CD4-positive, alpha-beta T cell treated with Interleukin-4 for 1 hour (primary cell): ENCODE measurements at places on chromosomes 16 and 17.

DNA sequence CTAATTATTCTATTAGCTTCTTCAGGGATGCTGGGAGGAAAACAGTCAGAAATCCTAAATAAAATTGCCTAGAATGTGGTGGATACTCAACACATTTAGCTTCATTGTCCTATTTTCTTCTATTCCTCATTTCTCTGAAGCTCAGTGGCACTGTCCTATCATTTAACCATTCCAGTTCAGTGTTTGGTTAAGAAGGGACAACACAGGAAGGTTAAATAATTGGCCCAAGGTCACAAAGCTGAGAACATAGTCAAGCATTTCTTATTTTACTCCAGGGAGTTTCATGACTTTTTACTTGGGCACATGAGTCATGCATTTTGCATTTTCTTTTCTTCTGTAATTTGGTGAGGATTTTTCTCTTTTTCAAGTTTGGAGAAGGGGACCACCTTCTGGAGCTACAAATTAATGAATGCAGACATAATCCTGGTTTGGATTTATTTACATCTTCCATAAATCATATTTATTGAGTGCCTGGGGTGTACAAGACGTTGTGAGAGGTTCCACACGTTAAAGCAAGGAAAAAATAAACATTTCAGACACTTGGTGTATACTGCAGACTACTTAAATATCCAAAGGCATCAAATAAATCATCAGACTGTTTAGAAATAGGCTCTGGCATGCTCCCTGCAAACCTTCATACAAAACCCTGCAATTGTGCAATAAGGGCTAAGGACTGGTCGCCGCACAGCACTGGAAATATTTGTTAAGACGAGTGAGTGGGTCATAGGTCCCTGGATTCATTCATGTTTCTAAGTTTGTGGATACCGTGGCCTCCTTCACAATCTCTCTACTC is 263.9 kb downstream of the MAF start:
- DNase-seq = no peak

GRCh38 chr17:29954405-29954804 is 13.0 kb downstream of the EFCAB5 start:
- no peak for DNase-seq

GRCh38 chr17:14340857-14341754 is 40.2 kb downstream of the HS3ST3B1 start:
- DNase-seq = no peak

DNA sequence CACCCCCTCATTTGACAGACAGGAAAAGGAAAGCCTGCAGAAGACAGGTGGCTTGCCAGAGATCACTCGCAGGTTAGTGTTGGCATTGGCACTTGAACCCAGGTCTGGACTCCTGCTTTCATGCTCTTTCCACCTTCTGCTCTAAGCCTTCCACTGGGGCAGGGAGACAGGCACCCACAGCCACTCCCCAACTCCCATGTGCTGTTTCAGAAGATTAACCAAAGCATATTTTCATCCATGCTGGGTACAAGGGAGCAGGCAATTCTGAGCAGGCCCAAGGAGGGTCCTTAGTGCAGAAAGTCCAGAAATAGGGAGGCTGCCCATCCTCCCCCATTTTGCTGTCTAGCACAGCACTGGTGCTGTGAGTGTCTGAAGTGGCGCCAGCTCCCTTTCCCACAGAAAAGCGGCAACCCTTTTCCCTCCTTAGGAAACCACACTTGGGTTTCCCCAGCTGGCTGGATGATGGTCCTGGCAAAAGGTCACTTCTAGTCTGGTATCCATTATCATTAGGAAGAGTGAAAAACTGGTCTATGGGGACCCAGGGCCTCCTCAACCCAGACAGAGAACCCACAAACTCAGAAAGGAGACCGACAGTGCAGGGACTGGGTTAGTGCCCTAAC is 2.0 kb upstream of the CAVIN1 start:
- DNase-seq = no peak

DNA sequence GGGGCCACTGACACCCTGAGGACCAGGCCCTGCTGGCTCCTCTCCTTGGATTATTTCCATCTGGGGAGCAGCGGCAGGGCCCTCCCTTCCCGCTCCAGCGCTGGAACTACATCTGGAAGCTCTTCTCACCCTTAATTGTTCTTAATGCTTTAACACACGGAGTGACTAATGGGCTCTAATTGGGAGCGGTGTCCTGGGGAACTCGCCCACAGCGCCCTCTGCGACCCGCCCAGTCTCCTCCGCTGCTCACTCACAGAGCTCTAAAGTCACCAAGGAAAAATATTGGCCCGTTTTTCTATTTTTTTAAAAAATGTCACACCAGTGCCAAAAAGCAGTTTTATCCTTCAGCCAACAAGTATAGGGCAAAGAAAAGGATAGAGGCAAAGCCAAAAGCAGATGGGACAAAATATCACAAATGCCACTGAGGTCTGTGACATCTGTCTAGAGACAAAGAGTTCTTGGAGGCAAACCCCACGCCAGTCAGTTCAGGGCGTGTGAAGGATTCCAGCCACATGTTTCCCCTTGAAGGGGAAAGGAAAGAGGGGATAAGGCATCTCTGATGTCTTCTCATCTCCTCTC is 134.7 kb downstream of the RBFOX3 start:
- DNase-seq = no peak

GRCh38 chr16:16871196-16871595 is 492.3 kb downstream of the NPIPA7 start:
- no peak for DNase-seq

DNA sequence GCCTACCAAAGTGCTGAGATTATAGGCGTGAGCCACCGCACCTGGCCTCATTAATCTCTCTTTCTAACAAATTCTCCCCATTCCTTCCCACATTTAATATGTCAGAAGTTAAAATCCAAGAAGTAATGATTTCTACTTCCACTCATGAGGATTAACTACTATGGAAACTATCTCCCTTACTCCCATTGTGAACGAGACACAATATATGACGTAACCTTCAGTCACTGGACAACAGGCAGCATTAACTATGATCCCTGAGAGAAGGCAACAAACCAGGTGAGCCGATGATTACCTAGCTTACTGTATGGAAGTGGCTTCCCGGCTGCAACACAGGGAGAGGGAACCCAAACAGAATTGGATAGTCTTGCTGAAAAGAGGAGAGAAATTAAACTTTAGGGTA is 20.0 kb downstream of the GLG1 start:
- no peak for DNase-seq

DNA sequence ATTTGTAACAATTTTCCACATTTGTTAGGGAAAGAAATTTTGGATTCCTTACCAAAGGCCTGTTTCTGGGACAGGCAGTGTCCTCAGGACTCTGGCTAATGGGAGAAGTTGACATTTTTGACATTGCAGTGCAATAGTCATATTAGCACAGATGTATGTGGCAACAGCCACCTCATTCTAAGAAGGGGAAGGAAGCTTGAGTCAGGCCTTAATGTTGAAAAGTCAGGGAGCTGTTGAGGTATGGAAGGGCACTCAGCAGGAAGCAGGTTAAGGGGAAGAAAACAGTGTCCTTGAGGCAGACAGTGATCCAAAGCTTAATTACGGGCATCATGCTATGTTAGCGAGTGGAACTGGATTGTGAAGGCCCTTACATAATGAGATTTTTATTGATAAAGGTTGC is 20.9 kb downstream of the AKTIP start:
- peak; percentile 30 for DNase-seq

- peak; percentile 71 for DNase-seq
Observed at GRCh38 chr17:66301864-66302741, at the start of gene PRKCA. Gene PRKCA (plus strand): TSS chr17:66302613.

GRCh38 chr17:3892095-3892998 is 506 bp downstream of the CAMKK1 start:
- DNase-seq = peak; percentile 85

DNA sequence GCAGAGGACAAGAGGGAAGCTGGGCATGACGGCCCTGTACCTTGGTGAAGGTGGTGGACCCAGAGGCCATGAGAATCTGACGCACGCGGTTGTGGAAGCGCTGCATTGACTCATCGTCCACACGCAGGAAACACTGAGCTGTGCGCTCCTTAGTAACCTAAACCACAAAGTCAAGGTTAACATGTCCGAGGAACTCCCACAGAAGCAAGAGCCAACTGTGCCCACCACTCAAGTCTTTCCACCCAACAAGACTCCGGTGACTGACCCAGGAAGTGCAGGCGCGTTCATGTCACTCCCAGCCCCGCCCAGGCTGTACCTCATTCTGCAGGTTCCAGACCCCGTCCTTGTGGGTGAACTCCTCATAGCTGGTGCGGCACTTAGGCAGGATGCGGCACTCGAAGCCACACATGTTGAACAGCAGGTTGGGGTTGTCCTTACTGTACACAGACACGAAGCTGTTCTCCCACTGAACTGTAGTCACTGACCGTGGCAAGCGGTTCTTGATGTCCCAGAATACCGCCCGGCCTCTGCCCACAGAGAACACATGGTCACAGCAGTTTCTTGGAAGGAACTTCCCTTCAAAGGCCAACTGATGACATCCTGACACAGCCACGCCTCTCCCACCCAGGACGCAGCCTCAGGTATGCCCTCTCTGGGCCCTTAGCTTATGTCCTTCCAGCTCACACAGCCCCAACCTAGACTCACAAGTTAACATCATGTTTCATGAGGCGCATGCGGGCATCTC is 11.5 kb downstream of the PRPF8 start:
- DNase-seq = no peak

DNA sequence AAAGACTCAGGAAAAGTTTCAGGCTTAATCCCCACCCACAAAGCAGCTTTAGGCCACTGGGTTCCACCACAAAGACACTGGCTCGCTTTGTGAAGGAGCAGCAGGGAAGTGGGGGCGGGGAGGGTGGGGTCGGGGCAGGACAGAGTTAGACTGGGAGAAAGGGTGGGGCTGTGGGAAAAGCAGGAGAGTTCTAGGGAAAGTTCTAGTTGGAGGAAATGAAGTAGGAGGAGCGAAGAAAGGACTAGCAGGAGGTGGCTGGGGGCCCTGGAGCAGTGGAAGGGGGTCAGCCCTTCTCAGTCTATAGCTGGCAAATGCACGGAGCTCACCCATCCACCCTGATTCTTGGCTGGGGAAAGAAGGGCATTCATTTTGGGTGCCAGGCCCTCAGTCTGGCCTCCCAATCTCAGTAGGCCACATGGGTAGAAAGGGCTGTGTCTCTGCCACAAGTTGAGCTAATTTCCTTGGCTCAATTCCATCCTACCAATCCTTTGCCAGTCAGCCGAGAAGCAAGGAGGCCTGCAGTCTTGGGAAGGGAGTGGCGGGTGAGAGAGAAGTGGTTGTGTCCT is 4.6 kb downstream of the INPP5K start:
- no peak for DNase-seq

GRCh38 chr17:43809121-43809520 is 23.8 kb downstream of the MPP3 start:
- no peak for DNase-seq

DNA sequence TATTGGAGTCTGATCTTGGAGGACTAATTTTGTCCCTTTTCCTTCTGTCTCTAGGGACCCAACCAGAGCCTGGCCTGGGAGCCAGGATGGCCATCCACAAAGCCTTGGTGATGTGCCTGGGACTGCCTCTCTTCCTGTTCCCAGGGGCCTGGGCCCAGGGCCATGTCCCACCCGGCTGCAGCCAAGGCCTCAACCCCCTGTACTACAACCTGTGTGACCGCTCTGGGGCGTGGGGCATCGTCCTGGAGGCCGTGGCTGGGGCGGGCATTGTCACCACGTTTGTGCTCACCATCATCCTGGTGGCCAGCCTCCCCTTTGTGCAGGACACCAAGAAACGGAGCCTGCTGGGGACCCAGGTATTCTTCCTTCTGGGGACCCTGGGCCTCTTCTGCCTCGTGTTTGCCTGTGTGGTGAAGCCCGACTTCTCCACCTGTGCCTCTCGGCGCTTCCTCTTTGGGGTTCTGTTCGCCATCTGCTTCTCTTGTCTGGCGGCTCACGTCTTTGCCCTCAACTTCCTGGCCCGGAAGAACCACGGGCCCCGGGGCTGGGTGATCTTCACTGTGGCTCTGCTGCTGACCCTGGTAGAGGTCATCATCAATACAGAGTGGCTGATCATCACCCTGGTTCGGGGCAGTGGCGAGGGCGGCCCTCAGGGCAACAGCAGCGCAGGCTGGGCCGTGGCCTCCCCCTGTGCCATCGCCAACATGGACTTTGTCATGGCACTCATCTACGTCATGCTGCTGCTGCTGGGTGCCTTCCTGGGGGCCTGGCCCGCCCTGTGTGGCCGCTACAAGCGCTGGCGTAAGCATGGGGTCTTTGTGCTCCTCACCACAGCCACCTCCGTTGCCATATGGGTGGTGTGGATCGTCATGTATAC is 8.0 kb downstream of the GPRC5C start:
- DNase-seq = no peak

DNA sequence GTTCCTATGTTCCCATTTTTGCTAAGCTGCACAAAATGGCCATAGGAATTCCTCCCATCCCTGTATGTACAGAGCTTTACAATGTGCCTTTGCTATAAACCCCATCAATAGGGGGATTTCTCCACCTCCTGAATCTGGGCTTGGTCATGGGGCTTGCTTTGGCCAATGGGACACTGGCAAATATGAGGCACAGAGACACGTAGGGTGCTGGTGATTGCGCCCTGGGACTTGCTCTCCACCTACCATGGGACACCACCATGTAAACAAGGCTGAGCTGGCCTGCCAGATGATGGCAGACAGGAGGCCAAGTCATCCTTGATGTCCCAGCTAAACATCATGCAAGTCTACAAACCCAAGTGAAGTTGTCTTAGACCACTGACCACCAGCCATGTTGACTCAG is 15.3 kb upstream of the ALDH3A1 start:
- no peak for DNase-seq

- DNase-seq = no peak
Observed at GRCh38 chr16:66255647-66256046, 110.8 kb upstream of the CDH5 start.

GRCh38 chr17:43217614-43218087 is 6.0 kb downstream of the TMEM106A start:
- DNase-seq = no peak

- DNase-seq = peak; percentile 69
Observed at GRCh38 chr17:43367737-43368242, 31.0 kb upstream of the ARL4D start.

DNA sequence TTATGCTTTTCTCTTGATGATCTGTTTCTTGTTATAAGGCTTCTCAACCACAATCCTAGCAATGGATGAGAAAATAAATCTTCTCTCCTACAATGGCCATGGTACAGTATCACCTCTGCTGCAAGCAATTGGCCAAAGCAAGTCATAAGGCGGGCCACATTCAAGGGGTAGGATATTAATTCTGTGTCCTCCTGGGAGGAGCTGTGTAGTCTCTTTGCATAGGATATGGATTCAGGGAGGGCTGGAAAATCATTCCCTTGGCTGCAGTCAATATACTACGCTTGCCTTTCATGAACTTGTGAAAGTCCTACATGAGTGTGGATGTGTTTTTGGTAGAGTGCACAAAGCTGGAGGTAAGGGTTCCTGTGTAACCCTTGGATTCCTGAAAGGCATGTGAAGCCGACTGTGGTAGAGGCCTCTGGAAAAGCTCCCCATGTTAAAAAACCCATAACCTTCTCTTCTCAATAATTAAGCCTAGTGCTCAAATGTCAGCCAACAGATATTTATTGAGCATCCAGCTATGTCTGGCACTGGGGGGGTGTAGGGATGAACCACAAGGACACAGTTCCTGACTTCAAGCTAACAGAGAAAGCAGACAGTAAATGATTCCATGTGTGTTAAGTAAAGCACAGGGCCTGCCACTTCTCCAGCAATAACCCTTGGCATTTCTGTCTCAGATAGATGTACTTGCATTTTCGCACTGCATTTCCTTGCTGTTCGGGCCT is 147.6 kb upstream of the HS3ST3A1 start:
- no peak for DNase-seq
